Bone marrow (tissue), 2 donors: ENCODE measurements at places on chromosomes 7 and 10.

- no peak for DNase-seq
These were observed 120.6 kb downstream of the LRRC18 start for GRCh38 chr10:48818861-48819520.

- DNase-seq, result no peak
These were observed 997.0 kb downstream of the GATA3 start for GRCh38 chr10:9051328-9051974.

GRCh38 chr10:70906031-70906783 is 17.8 kb upstream of the PCBD1 start:
- DNase-seq, result no peak

GRCh38 chr10:114678336-114678735 is 20.3 kb upstream of the ABLIM1 start:
- no peak for DNase-seq

GRCh38 chr7:1567049-1567771 is 2.6 kb downstream of the PSMG3 start:
- no peak for DNase-seq

DNA sequence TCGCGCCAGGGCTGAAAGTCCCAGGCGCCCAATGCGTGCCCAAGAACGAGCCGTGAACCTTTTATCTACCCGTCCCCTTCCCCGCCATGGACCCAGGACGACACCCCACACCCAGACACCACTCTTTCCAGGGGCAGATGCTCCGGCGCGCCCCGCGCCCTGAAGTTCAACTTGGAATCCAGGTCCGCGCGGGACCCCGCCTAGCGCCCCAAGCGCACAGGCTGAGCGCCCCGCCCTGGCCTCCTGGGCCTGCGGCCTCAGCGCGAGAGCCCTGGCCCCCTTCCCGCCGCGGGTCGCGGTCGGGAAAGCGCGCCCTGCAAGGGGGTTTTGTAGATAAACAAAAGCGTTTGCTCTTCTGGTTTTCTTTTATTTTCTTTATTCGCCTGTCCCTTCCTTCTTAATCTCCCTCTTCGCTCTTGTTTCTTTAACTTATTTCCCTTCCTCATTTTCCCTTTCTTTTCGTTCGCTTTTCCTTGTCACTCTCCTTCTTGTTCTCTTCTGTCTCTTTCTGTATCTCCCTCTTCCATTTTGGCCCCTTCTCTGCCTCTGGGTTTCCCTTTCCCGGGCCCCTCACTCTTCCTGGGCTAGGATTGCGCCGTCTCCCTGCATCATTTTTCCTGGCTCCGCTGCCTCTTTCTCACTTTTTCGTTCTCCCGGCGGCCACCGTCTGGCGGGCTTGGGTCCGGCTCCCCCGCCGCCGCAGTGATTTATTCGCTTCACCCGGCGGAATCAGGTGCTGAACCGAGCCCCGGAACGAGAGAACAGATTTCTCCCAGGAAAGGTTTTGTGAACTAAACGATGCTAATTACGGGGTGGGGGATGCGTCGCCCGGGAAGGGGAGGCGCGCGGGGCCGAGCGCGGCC is 15.3 kb upstream of the PAX2 start:
- DNase-seq, result no peak

DNA sequence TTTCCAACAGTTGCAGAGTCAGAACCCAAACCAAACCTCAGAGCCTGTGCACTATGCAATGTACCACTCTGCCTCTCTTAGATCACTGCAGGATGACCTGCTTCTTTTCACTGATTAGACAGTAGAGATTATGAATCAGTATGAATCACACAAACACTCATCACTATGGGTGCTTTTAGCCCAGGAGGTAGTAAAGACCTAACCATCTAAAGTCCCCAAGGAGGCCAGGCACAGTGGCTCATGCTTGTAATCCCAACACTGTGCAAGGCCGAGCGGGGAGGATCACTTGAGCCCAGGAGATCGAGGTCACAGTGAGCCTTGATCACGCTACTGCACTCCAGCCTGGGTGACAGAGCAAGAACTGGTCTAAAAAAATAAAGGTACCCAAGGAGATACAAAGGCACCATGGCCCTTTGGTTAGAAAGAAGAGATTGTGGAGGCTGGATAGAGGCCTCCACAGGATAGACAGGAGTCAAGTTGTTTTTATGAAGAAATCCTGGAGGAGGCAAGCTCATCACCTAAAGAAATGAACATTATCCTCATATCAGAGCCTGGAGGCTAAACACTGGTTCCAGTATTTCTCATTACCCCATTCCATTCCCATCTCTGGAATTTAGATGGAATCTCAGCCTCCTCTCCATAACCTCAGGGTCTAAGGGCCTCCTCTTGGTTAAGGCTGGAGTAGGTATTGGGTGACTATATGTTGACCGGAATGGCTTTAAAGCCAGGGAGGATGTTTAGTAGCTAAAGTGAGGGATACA is 12.9 kb downstream of the SEC31B start:
- no peak for DNase-seq

- DNase-seq, result no peak
These were observed 12.3 kb downstream of the RAPGEF5 start for GRCh38 chr7:22344655-22345054.

DNA sequence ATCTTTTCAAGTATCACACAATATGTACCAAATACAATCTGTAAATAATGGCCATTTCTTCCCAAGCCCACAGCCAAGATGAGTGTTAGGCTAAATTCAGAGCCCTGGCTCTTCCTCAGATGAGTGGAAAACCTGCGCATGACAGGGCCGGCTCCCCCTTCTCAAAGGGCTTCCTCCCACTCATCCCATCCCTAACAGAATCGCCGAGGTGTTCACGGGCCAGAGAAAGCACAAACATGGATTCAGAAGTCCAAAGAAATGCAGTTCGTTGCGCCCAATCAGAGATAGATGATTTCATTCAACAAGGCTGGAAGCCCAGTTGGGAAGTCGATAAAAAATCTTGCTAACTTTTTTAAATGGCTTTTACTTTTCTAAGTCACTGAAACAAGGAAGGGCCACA is 121.8 kb downstream of the UBE2H start:
- DNase-seq, result no peak

DNA sequence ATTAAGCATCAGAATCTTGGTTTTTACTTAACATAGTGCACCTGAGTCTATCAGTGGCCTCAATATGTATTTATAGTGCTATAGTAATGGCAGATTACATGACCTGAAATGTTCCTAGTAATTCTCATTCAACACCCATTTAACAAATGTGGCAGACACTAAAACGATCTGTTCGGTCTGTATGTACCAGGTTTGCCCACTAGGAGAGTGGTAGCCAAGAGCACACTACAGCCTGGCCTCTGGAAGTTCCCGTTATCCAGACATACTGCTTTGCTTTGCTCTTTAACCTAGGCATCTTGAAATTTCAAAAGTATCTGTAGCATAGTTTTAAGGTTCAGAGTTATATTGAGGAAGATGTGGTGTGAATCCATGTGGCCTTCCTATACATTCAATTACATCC is 395.7 kb upstream of the NRG3 start:
- DNase-seq, result no peak

DNA sequence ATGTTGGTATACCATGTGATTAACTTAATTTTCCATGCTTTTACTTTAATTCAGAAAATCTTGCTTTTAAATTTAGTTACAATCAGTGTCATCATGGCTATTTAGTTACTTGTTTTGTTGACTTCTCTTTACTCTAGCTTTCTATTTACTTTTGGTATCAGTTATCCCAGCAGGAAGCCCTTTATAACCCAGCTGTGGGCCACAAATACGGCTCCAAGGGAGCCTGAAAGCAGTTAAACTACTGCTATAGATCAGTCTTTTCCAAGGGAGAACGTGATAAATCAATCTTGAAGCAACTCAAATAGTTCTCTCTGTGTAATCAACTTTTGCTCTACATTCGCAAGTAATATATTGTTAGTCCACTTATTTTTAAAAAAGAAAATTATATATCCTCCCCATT is 287.4 kb downstream of the CACNA2D1 start:
- no peak for DNase-seq

GRCh38 chr7:150852371-150852905 is at the start of gene AOC1:
AOC1 (plus strand) TSS chr7:150852517; CDS start chr7:150856471, 3,954 bp downstream.
- DNase-seq, result no peak

DNA sequence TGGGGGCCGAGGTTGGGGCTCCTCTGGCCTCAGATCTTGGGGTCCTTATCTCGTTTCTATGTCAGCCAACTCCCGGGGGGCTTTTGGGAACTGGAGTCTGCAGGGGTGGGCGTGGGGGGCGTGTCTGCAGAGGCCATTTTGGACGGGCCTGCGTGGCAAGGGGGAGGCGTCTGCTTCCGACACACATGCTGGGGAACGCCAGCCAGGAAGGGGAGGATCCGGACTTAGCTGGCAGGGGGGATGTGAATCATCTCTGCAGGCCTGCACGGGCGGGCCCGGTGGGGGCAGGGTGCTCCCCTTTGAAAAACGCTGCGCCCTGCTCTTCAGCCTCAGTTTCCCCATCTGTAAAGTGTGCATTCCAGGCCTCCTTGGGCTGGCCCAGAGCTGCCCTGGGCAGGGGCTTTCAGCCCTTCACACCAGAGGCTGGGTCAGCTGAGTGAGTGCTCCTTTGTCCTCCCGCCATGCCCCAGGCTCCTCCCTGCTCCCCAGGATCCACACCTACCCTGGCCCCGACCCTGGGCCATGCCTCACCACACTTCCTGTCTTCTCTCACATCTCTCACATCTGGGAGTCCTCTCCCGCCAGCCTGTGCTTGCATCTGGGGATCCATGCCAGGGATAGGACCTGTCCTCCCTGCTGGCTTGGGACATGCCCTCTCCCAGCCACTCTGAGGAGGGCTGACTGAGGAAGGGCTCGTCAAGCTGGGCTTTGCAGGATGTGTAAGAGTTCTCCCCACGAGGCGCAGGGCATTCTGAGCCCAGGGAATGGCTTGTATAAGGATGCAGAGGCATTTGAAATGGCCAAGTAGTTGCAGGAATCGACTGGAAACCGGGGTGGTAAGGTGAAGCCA is 172.6 kb upstream of the TNRC18 start:
- DNase-seq, result peak; percentile 84

GRCh38 chr10:8636371-8636770 is 581.9 kb downstream of the GATA3 start:
- no peak for DNase-seq

DNA sequence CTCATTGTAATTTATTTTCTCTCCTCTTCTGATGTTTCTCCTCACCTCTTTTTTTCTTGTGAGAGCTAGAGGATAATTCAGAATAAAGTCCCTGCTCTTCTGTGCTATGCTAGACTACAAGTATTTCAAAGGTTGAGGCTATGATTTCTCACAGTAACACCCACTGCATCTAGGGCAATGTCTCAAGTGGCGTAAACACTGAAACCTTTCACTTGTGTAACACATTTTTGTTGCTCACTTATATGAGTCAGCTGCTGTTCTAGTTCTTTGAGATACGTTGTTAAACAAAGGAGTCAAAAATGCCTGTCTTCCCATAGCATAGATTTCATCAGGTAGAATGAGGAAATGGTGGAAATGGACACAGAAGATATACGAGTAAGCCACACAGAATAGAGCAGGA is 305.1 kb upstream of the PITRM1 start:
- no peak for DNase-seq

- DNase-seq, result no peak
These were observed 77.5 kb downstream of the HGF start for GRCh38 chr7:81692146-81692905.

GRCh38 chr7:100220586-100221230 is 959 bp downstream of the PVRIG start:
- DNase-seq, result no peak

DNA sequence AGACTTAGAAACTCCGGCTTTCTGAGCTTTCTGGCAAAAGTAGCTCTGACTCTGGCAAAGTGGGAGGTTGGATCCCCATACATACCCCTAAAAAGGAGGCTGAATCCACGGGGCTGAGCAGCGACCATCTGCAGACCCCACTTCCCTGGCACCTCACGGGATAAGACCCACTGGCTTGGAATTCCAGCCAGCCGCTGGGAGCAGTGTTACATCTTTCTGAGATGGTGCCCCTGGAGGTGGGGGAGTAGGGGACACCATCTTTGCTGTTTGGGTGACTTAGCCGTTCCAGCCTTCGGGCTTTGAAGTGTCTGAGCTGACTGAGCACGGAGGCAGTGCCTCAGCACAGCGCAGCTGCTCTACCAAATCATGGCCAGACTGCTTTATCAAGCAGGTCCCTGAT is 45.0 kb upstream of the GRM3 start:
- DNase-seq, result no peak

- no peak for DNase-seq
These were observed 44.8 kb downstream of the EGFR start for GRCh38 chr7:55063633-55064032.

GRCh38 chr10:35387768-35388167 is 51.5 kb downstream of the CCNY start:
- no peak for DNase-seq

DNA sequence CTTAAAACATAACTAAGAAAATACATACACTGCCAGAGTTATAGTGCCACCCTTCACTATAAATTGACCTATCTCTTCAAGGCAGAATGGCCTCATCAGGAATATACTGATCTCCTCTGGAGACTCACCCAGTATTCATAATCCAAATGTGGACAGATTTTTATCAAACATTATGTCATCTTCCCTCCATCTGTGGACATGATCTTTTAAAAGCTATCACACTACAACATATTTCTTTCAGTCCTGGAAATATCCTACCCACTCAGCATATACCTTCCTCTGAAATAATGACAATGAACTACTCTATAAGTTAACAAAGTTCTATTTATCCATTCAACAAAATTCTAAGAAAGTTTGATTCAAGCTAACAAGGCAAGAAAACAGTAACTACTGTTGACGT is 3.2 kb downstream of the ZNF800 start:
- DNase-seq, result no peak

GRCh38 chr7:106289848-106290247 is 5.1 kb upstream of the NAMPT start:
- no peak for DNase-seq

- no peak for DNase-seq
These were observed 3.3 kb upstream of the ANKRD61 start for GRCh38 chr7:6027806-6028365.

DNA sequence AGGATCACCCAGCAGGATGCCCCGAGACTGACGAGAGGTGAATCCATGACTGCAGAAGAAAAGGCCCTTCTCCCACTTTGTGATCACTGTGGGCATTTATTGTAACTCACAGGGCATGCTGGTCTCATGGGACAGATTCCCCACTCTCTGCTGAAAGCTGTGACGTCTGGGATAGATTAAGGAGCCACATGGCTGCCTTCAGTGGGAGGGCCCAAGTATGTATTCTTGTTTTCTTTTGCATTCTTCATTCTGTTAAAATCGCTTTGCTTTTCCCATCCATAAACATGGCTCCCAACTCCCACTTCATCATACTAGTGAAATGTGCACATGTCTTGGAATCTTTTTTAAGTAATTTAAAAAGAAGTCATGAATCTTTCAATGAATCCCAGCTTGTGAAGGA is 67.2 kb downstream of the FAM107B start:
- DNase-seq, result no peak

- DNase-seq, result no peak
These were observed 48.0 kb upstream of the CYP2C9 start for GRCh38 chr10:94890264-94891022.

GRCh38 chr10:11424456-11425295 is 186.8 kb downstream of the USP6NL start:
- no peak for DNase-seq
